Urinary bladder (tissue), 4 donors: ENCODE measurements at places on chromosomes 3 and 15.

GRCh38 chr15:39230908-39231285 is 350.0 kb upstream of the THBS1 start:
- no peak for DNase-seq

- DNase-seq, result no peak
Measured at GRCh38 chr3:126146525-126147146, 33.8 kb downstream of the ALDH1L1 start.

DNA sequence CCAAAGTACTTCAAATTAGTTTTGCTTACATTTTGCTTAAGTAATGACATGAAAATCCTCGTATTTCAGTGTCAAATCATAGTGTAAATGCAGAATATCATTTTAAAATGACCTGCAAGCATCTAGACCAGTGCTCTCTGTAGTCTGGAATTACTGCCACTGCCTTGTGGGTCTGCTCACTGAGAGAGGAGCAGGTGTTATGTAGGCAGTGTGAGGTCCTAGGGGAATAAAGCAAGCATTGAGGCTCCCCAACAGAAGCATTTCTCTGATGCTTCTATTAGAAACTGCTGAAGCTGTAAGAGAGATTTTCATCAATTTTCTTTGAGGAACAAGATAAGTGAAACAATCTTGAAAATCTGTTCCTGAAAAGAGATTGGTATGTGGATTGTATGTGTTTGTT is 253.2 kb downstream of the BBX start:
- no peak for DNase-seq

GRCh38 chr3:113783463-113783862 is 36.6 kb downstream of the ATP6V1A start:
- DNase-seq, result no peak

DNA sequence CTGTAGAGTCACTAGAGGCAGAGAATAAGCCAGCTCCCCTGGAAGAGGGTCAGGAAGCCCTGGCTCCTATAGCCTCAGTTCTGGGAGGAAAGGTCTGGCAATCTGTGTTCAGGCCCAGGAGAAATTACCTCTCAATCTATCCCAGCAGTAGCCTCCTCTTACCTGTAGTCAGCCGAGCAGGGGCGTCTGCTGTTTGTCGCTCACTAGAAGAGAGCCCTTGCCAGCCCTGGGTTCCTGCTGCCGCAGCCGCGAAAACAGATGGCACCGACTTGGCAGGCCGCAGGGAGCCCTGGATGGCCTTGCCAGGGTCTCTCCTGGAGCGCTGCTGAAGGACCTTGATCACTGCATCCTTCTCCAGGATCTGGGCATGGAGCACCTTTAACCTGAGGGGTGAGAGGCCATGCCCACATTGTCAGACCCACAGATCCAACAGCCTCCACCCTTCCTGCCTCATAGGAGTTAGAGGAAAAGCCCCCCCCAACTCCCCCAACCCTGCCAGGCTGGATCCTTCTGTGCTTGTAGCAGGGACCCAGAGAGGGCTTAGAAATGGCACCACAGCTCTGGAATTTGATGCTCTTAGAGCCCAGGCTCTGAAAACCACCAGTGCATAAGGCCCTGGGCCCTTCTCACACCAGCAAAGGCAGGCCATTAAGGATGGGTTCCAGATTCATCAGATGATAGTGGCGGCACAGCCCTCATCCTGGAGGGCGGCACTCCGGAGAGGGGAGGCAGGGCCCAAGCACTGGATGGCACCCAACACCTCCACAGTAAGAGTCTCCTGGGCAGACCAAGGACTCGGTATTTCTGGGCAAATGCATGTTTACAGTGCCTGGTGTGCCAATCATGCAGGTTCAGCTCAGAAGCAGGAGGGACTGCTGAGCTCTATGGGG is 14.9 kb downstream of the AMOTL2 start:
- DNase-seq, result no peak

GRCh38 chr15:71054286-71054952 is 60.9 kb upstream of the THSD4 start:
- no peak for DNase-seq

DNA sequence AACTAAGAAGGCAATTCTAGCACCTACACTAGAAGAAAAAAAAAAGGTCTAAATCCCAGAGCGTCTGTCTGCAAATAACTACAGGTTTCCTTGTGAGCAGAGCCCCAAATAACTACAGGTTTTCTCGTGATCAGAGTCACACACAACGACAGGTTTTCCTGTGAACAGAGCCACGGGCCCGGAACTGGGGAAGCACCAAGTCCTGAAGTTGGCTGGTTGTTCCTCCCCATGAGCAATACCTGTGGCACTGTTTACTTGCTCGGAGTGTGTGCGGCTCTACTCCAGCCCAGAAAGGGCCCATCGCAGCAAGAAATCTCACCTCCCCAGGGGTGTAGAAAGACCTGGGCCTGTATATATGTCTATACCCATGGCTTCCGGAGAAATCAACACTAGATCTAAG is 644 bp upstream of the MASP1 start:
- DNase-seq, result no peak
